CD4-positive, alpha-beta T cell treated with Interleukin-12 subunit alpha and Interleukin-12 subunit beta, for 1 hour (primary cell): ENCODE measurements at places on chromosomes 12 and 14.

DNA sequence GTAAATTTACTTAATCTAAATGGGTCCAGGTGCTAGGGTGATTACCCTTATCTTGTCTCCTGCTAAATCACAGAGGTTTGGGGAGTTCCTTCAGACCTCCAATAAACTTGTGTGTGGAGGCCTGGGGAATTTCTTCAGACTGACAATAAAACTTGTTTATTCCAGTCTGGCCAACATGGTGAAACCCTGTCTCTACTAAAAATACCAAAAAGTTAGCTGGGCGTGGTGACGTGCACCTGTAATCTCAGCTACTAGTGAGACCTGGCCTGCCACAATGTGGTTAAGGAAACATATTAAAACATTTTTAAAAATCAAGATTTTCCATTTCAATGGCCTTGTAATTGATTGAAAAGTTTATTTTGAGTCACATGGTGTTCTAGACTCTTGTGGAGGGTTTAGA, 126.9 kb upstream of the FGD4 start:
- DNase-seq: no peak

GRCh38 chr12:64937452-64937851, 113.0 kb downstream of the TBC1D30 start:
- no peak for DNase-seq

DNA sequence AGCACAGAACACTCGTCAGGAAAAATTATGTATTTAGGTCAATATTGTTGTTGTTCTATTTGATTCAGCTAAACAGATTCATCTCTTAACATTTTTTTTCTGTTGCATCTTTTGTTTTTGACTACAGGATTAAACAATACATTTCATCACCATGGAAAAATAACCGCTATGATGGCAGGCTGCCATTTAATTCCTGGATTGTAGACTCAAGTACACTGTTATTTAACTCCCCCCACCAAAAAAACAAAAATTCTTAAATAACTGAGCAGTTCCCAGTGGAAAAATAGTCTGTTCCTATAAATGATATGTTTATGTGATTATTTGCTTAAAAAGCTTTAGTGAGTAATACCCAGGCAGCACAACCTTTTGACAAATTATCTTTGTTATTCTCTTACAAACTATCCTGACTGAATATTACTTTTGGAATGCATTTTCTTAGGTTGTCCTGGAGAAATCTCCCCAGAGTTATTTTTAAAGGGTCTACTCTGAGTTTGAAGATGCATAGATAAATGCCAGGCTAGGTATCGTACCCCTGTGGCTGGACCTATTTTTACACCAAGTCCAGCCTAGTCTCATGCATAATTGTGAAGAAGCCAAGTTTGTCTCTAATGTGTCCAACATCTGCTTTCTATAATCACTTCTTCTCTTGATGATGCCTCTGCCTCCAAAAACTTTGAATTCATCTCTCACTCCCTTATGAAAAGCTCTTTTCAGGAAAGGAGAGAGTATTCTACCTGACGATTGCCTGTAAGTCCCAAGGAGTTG, 3.7 kb downstream of the KERA start:
- DNase-seq: no peak

DNA sequence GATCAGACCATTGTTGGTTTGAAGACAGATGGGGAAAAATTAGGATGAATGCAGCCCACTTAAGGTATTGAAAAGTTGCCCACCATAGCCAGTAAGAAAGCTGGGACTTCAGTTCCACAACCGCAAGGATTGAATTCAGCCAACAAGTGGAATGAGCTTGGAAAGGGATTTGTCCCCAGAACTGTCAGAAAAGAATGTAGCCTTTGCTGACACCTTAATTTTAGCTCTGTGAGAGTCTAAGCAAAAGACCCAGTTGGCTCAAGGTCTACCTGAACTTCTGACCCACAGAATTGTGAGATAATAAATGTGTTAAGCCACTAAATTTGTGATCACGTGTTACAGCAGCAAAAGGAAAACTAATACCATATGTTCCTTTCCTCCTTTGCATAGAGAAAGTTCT, 29.4 kb downstream of the PPFIA2 start:
- DNase-seq: no peak

DNA sequence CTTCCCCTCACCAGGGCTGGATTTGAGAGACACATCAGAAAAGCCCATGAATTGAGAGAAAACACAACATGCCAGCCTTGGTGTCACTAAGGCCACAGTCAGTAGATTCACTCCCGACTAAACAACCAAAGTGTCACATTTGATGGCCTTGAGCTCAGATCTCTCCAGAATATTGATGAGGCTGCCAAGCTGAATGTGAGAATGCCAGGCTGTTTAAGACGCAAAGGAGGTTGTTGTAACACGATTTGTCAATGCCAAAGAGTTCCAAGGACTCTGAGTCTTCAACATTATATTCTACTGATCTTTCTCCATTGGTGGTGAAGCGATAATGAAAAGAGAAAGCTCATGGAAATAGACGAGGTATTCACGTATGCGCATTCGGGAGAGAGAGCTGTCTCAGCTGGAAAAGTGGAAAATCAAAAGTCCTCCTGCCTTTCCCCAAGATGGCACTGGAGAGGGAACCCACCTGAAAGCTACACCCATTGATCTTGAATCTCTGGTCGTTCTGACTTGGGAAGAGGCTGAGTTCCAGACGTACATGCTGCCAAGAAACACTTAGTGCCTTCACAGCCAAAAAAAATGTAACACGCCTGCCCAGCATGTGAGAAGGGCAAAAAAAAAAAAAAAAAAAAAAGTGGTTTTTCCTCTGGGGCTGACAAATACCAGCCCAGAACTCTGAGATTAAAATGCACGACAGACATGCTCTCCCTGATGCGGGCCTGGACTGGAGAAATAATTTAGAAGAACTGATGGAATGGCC, 1159.6 kb downstream of the VRK1 start:
- DNase-seq: no peak

- DNase-seq: no peak
Measured at GRCh38 chr12:124184456-124184855, 110.4 kb upstream of the RFLNA start.

- DNase-seq: no peak
Measured at GRCh38 chr14:99363616-99364290, 91.8 kb upstream of the BCL11B start.

DNA sequence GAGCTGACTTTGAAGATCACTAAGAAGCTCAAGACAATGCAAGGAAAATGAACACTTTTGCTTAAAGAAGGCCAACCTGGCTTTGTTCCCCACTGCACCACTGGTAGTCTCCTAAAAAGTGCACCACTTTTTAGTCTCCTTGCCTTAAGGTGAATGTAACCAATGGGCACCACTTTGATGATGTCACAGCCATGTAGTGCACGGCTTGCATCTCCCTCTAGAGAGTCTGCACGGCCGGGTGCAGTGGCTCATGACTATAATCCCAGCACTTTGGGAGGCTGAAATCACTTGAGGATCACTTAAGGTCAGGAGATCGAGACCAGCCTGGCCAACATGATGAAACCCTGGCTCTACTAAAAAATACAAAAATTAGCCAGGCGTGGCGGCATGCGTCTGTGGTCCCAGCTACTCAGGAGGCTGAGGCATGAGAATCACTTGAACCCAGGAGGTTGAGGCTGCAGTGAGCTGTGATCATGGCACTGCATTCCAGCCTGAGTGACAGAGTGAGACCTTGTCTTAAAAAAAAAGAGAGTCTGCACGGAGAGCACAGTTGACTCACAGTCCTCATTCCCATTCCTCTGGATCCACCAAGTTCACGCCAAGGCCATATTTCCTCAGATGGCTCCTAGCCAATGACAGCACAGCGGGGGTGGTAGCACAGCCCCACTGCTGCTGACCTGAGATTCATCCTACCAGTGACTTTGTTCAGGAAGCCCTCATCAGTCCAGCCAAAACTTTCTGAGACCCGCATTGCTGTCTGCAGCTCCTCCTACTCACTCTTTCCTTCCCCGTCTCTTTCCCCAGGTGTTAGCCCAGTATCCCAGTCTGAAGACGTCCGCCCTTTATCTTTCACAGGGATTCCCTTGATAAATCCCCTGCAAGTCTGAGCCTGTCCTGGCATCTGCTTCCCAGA, 16.5 kb upstream of the IFT81 start:
- no peak for DNase-seq

DNA sequence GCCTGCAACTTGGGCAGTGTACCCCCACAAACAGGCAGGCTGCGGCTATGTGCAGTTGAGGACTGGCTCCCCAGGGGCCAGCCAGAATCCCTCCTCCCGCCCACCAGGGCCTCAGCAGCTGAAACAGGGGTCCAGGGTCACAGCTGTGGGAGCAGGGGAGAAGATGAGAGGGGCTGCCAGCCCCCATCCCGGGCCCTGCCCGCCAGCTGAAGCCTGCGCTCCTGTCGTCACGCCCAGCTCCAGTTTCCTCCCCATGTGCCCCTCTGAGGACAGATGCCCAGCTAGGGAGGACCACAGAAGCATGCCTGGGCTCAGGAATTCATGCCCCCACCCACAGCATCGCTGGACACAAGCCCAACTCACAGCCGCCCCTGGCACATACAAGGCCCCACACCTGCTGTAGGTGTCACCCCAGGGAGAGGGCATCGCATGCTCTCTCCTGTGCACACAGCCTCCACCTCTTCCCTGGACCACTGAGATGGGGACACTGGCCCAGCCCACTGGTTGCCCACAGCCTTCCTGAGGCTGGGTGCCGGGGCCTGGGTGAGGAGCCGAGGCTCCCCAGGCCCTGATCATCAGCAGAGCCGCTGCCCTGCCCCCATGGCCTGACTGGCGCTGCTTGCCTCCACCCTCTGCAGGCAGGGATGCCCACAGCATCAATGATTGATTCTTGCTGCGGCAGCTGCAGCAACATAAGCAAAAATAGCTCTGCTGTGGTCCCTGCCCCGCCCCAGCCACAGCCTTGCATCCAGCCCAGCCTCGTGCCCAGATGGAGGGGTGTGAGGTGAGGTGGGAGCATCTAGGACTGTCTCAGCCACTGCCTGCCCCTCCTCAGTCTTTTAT, 3.7 kb upstream of the CLBA1 start:
- no peak for DNase-seq

- DNase-seq: no peak
Measured at GRCh38 chr14:57480051-57480450, 13.6 kb downstream of the CCDC198 start.

- no peak for DNase-seq
Measured at GRCh38 chr12:93115198-93115601, 186.1 kb upstream of the EEA1 start.

DNA sequence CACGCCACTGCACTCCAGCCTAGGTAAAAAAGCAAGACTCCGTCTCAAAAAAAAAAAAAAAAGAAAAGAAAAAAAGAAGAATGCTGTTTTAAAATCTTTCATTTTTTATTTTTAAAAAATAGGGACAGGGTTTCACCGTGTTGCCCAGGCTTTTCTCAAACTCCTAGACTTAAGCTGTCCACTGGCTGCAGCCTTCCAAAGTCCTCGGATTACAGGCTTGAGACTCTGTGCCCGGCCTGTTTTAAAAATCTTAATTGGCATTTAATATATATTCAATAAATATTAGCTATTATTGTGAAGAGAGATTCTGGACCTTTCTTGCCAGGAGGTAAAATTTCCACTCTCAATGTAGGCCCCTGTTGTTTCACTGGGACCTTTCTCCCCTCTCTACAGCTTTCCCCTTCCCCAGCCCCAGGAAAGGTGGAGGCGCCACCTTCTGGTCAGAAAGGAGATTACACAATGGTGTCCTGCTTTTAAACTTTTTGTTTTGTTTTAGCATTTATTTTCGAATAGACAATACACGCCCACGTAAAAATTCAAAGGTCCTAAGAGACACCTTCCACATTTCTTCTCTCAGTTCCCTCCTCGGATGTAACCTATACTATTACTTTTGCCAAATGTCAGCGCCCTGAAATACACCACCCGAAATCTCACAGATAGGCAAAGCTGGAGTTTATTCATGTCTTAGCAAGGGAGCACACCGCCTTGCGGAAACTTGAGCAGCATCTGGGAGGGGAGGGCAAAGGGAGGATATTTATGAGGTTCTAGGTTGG, 23.8 kb upstream of the PHC1 start:
- DNase-seq: peak; percentile 72

- DNase-seq: peak; percentile 72
Measured at GRCh38 chr14:64891839-64892375, 12.2 kb upstream of the SPTB start.

DNA sequence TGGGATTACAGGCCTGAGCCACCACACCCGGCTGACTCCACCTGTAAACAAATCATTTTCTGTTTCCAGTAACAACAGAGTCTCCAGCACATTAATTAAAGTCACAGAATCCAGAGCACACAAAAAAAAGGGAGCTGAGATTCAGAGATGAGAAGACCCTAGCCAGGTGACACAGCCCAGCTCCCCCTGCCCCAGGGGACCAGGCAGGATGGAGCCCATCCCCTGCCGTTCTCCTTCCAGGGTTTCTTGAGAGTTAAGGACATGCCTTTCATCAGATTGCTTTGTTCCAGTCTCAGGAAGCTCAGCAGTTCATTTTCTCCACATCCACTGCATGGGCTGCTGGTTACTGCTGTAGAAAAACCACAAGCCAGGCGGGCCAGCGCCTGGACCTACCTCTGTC, 81.2 kb downstream of the RIMBP2 start:
- no peak for DNase-seq

GRCh38 chr12:97151481-97151880, 244.4 kb downstream of the NEDD1 start:
- DNase-seq: no peak
